ENCODE measurements at places on chromosomes 4 and X.

DNA sequence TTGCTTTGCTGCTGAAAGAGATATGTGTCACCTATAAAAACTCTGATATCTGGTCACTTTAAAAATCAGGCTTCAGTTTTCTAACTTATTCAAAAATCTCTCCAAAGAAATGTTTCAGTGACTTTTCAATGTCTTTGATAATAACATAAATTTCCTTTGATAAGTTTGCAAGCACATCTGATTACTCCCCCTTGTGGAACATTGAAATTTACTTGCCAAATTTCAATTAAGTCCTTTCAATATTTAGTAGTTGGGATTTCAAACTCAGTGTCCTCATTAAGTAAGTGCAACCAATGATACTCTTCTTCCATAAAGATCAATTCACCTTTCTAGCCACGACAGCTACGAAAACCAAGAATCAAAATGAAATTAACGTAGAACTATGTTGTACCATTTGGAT lies 151.3 kb upstream of the FAM47C start:
- DNase-seq: no peak

DNA sequence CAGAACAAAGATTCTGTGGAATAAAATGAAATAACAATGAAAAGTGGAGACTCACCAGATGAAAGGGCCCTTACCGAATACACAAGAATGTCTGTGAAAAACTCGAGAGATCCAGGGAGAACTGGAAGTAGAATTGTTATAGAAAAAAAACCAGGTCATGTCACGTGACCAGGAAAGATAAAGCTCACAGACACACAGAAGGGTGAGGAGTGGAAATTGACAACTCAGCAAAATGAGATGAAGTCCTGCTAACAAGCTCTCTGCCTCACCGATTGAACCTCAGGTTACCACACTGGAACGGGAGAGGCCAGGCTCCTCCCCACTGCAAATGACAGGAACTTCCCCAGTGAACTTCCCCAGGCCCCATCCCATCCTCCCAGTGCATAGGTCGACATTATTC lies 1618.0 kb upstream of the PCDH10 start:
- no peak for DNase-seq

- DNase-seq: peak; percentile 27
Observed at GRCh38 chrX:103628386-103629317, at the start of gene TCEAL1. TCEAL1 (plus strand) TSS chrX:103628975; CDS start chrX:103629917, 942 bp downstream.

- peak; percentile 58 for DNase-seq
Observed at GRCh38 chr4:186144946-186145569, 40.6 kb downstream of the FAM149A start.

- DNase-seq: no peak
Observed at GRCh38 chrX:18102006-18102405, 118.7 kb downstream of the BEND2 start.

DNA sequence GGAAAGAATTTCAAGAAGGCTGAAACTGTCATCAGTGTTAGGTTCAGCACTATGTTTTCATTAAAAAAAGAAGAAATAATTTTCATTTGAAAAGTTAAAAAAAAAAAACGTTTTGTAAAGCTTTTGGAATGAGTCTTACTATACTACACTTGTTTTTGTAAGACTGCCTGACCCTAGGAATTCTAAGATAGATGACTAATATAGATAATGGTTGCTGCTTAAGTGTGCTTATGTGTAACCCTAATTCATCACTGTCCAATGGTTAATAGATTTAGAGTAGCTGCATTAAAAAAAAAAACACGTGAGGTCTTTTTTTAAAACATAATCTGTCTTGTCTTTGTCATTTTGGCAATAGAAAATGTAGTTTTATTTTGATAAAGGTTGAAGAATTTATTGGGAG lies 323.2 kb downstream of the IL1RAPL1 start:
- peak; percentile 56 for DNase-seq

DNA sequence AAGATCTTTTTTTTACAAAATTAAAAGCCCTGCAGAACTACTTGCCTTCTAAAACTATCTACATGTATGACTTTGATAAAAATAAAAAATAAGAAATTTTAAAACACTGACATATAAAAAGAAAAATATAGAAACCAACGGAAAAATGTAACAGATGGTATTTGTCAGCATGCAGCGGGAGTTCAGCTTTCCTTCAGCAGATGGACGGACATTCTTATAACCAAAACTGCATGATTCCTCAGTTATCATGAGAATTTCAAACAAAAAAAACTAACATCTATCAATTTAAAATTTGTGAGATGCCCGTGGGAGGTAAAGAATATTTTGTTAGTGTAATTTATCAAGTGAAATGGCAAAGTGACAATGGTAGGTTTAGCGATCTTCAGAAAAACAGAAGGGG lies 23.2 kb downstream of the RWDD4 start:
- DNase-seq: no peak

DNA sequence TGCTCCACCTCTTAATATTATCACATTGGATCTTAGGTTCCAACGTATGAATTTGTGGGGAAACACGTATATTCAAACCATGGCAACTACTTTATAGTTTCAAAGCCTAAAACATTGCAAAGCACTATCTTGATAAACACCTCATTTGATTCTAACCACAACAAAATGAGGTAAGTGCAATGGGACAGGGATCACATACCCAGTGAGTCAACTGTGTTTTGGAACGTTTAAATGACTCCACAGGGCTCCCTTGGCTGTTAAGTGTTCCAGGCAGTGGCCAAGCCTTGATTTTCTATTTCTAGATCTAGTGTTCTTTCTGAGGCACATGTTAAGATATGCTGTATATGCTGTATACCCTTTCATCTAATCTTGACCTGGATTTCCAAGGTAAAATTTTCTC lies 54.5 kb upstream of the C1QTNF7 start:
- DNase-seq: no peak

GRCh38 chr4:8228319-8229250 lies 29.5 kb downstream of the SH3TC1 start:
- DNase-seq: peak; percentile 72

DNA sequence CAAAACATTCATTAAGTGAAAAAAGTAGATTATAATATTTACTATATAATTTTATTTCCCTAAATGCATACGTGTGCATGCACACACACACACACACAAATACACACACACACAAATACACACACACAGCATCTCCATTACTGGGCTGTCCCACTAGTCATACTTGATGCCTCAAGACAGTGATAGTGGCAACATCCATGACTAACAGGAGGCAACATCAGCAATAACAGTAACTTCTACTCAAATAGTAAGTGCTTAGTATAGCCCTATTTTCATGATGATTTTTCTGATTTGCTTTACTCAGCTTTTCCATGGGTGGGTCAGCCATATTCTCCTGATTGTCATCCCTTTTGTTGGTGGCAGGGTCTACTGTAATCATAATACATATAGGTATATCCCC lies 325.9 kb upstream of the TEX13C start:
- no peak for DNase-seq

- peak; percentile 74 for DNase-seq
Observed at GRCh38 chr4:16225863-16226815, at the start of gene TAPT1. TAPT1 (minus strand) TSS chr4:16226471; CDS start chr4:16226457, 14 bp downstream.

GRCh38 chr4:174210952-174211490 lies 72.4 kb downstream of the FBXO8 start:
- DNase-seq: peak; percentile 52

DNA sequence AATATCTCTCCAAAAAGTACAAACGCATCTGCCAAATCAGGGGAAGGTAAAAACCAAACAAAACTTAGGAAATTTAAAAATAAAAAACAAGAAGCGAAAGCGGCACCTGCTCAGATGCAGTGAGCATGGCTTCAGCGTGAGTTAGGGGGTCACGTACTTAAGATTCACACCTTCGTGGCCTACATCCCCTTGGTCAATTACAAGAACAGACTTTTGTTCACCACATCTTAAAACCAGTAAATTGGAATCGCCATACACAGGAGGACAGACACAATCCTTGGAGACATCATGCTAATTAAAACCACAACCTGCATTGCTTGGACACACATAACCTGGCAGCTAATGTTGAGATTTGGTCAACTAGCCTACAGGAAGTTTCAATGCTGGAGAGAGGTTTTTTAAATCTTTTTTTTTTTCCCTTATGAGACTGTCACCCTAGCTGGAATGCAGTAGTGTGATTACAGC lies 12.5 kb upstream of the SEL1L3 start:
- no peak for DNase-seq

- peak; percentile 81 for DNase-seq
Observed at GRCh38 chr4:134201216-134202161, at the start of gene PABPC4L. PABPC4L (minus strand) TSS chr4:134201789; CDS start chr4:134201019, 770 bp downstream.

DNA sequence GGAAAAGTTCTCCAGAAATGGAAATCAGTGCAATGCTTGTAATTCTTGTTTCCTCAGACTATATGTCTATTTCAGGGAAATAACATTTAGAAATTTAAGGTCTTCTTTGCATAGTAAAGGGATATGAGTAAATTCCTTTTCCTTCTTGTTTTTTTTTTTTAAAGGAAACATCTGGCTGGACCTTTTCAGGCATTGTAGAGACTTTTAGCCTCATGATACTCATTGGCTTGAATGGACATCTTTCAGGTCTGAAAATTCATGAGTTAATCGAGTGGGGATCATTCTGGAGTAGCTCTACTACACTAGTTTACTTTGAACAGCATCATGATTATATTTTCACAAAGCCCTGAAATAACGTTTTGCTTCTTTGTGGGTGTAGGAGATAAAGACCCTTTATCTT lies 88.6 kb upstream of the CBLL2 start:
- DNase-seq: no peak

GRCh38 chr4:105627620-105628019 lies 75.2 kb downstream of the ARHGEF38 start:
- no peak for DNase-seq

DNA sequence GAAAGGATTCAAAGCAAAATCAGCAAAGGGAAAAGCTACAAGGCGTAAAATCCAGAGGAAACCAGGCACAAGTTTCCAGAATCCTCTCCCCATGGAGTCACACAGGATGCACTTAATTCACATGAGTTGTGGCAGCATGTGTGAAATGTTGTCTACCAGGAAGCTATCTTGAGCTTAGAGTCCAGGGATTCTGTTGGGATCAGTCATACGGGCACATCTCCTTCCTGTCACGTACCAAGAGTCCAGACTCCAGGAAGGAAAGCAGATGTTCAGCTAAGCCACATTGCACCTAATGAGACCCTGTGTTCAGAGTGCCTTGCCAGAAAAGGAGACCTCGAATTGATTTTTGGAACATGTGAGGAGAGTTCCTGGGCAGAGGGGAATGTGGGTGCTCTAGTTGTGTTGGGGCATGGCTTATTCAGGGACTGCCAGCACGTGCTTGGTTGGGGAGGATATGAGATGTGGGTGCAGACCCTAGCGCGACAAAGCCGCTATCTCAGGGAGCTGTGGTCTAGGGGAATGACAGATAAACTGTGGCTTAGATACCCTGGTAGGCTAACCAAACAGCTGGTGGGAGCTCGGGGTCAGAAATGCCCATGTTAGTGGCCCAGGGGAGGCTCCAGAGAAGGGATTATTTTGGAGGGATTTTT lies 70.0 kb downstream of the EVC start:
- DNase-seq: peak; percentile 75

GRCh38 chr4:3262208-3263052 lies 13.5 kb downstream of the MSANTD1 start:
- DNase-seq: no peak
